ENCODE measurements at places on chromosomes 13 and 19. TPM values are rescaled to one million over a fixed set of nuclear protein-coding genes. Genes with fewer than 3 reads are reported as not detected.

The ZNF430 gene
- total RNA-seq: 22.6 TPM

The PRMT1 gene
- 283 TPM for total RNA-seq

DNA sequence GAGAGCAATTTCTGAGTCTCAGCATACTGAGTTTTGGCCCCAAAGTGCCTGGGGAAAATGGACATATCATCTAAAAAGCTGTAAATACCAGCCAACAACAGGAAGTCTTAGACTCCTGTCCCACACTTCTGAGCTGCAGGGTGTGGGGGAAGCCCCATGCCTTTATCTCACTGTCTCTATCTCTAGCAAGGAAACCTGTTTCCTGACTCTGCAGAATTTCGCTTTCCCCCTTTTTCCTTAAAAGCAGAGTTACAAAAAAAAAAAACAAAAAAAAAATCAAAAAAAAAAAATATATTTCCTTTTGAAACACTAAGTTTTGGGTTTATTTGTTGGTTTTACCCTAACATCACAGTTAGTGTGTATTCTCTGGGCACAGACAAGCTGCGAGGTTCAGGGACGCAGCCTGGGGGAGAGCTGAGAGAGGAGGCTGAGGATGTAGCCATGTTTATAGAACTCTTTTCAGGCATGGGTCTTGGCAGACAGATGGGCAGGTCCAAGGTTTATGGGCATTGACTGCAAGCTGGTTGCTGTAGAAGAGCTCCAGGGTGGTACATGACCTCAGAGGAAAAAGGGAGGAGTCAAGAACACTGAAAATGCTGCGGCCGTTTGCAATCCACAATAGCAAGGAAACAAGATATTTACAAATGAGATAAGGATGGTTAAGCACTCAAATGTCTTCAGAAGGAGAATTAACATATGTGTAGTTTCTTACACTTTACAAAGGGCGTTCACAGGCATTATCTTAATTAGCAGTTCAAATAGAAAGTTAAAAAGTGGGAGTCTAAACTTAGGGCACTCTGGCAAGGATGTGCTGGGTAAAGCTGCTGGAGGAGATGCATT is 4.9 kb downstream of the MBNL2 start:
- no peaks in the 10 kb centered on the region for H3K27me3 ChIP-seq
- H3K4me1 ChIP-seq: peaks cover 47% of the 10 kb centered on the region
- peak overlapping the region; percentile 44 for H3K4me3 ChIP-seq
- H3K36me3 ChIP-seq: peaks cover 10% of the 10 kb centered on the region
- no peak for DNase-seq

DNA sequence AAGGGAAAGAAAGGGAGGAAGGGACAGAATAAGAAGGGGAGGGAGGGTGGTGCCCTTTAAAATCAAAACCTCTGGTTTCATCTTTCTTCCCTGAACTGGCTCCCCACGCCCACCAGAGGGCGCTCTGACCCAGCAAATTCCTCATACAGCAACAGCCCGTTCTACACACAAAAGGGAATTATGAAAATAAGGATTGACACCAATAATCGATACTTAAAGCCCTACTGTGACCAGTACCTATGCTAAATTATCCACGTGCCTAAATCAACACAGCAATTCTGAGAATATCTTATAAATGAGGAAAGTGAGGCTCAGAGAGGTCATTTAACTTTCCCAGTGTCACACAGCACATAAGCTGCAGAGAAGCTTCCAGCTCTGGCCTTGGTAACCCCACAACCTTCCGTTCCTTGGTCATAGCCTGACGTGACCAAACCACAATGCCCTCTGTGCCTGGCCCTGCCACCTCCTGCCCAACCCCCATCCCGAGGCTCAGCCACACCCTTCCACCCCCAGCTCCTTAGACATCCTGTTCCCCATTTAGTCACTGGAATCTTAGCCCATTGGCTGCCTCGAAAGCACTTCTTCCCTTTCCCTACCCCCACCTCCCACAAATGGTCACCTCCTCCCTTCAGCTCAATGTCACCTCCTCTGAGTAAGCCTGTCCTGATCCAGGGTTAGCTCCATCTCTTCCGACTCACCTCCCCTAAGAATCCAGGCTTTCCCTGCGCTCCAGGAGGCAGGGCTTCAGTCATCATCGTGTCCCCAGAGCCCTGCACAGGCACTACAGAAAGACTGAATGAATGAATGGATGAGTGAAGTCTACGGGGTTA is 34.2 kb upstream of the PNMA8B start:
- peaks cover 7% of the 10 kb centered on the region for H3K4me1 ChIP-seq
- no peaks in the 10 kb centered on the region for H3K36me3 ChIP-seq
- no peaks in the 10 kb centered on the region for H3K27me3 ChIP-seq
- peak; percentile 46 for DNase-seq
- H3K4me3 ChIP-seq: no peak overlapping the region
- no peak overlapping the region for H3K27ac ChIP-seq

DNA sequence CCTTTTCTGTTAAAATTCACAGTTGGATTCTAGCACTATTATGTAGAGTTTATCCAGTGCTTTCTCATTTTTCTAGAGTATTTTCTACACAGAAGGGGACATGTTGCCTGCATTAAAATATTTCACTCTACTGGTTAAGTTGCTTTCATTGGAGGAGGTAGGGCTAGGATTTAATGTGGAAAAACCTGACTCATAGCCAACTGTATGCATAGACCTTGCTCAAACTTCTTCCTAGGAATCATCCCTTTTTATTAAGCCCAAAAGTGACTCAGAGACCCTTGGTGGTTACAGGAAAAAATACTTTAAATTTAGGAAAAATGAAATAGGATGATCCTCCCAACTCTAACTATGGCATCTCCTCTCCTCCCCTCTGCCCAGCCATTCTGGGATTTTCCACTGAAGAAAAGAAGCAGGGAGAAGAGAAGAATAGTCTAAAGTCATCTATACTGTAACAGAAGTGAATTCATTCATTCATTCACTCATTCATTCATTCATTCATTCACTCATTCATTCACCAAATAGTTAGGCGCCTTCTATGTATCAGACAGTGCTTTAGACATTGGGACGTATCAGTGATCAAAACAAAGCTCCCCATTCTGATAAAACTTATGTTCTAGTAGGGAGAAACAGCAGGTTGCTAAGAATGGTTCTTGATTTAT is 109.0 kb upstream of the HTR2A start:
- no peak for DNase-seq
- peaks cover 23% of the 10 kb centered on the region for H3K4me1 ChIP-seq
- no peak overlapping the region for H3K27ac ChIP-seq
- peaks cover 2% of the 10 kb centered on the region for H3K27me3 ChIP-seq
- H3K4me3 ChIP-seq: no peak overlapping the region

DNA sequence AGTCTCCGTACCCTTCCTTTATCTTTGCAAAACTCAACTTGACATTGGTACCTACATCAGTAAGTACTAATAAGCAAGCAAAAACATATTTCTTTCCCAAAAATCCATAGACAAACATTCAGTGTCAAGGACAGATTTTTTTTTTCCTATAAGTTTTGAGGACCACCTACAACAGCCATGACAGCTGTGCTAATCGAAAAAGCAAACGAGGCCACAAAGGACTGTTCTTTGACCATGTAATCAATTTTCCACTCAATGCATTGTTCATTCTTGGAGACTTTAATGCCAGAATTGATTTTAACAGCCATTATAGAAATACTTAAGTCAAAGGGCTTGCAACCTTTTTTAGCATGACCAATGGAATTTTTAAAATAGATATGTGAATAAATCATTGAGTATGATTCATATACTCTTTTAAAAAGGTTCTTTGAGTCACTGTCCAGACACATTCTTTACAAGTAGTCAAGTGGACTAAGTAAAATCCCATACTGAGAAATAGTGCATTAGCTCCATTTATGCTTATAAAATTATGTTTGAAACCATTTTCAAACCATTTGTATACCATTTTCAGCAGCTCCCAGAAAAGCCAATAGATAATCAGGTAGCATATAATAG is 323.9 kb downstream of the MZT1 start:
- H3K27me3 ChIP-seq: no peaks in the 10 kb centered on the region
- peaks cover 3% of the 10 kb centered on the region for H3K4me1 ChIP-seq
- no peak overlapping the region for H3K4me3 ChIP-seq
- H3K36me3 ChIP-seq: no peaks in the 10 kb centered on the region
